ENCODE measurements at places on chromosomes 11 and 22.

GRCh38 chr22:20937794-20938671 is 20.8 kb downstream of the CRKL start:
- DNase-seq: no peak

DNA sequence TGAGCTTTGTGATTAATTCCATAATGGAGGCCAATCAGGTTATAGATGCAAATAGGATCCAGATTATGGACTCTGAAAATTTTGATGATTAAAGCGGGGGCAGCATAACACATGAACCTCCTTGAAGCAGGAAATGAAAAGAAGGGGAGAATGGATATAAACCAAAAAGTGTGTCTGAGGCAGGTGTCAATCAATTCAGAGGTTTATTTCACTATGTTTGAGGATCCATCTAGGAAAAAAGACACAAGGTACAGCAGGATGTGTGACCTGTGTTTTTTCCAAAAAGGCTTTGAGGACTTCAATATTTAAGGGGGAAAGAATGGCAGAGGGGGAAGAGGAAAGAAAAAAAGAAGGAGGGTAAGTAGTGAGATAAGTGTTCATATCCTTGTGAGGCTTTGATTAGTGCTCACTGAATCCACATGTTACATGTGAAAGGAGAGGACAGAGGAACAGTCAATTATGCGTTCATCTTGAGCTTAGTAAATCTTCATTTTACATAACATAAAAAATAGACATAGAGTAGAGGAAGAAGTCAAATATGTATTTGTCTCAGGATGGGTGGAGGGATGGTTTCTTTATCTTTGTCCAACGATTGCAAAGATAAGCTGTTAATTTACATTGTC is 34.1 kb downstream of the MS4A2 start:
- no peak for DNase-seq

DNA sequence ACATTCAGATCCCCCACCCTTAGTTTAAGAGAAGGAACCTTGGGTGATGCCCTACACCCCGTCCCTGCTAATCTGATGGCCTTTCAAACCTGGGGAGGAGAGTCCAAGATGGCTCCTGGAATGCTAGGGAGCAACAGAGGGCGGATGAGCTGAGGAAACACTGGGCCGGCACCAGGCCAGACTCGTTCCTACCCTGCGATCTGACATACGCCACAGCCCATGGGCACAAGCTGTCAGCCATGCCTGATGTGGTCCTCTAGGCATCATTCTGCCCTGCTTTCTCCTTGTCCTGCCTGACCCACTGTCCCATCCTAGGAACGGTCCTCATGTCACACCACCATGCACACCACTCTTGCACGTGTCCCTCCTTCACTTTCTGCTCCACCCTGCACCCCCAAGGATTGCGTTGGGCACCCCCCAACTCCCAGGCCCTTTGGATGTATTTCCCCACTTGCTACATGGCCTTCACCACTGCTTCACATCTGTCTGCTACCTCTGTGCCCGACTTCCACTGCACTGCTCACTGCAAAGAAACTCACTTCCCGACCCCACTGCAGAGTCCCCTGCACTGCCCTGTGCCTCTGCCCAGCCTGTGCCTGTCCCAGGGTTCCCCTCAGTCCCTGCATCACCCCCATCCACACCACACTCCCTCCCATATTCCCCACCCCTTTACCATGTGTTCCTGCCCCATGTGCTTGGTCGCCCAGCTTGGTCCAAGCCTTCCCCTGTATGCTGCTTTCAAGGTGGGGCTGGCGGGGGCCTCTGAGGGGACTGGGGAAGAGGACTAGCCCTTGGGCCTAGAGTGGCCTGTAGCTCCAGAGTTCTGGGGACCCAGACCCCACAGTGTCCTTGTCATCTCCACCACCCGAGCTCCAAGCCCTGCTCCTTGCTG is 29.2 kb downstream of the USP35 start:
- no peak for DNase-seq

- no peak for DNase-seq
These were observed 402.5 kb downstream of the TMEM135 start for GRCh38 chr11:87440076-87440770.

- DNase-seq: no peak
These were observed 353.7 kb downstream of the METTL15 start for GRCh38 chr11:28461846-28462245.

GRCh38 chr22:46564084-46564714 is 26.8 kb upstream of the CELSR1 start:
- no peak for DNase-seq

- DNase-seq: peak; percentile 86
These were observed 540 bp downstream of the MS4A14 start for GRCh38 chr11:60396799-60397198.

- DNase-seq: no peak
These were observed 5.4 kb downstream of the PDE2A start for GRCh38 chr11:72668629-72669347.

- no peak for DNase-seq
These were observed 130.8 kb downstream of the GRIK4 start for GRCh38 chr11:120642196-120642894.

DNA sequence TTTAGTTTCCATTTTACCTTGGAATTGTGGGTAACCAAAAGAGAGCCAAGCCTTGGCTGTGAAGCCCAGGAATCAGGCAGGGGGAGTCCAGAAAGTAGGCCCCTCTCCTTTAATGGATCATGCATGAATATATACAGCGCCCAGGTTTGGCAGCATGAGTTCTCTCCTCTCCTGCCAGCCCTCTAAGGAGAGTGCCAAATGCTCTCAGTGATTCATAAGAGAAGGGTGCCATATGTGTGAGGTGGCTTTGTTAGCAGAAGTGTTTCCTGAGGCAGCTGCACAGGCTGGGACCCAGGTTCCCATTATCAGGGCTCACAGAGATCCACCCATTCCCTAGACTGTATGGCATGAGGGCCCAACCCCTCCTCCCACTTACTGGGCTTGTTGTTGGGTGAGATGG is 52.3 kb upstream of the SCUBE2 start:
- no peak for DNase-seq

GRCh38 chr11:72712168-72712751 is 38.0 kb upstream of the PDE2A start:
- DNase-seq: peak; percentile 96

DNA sequence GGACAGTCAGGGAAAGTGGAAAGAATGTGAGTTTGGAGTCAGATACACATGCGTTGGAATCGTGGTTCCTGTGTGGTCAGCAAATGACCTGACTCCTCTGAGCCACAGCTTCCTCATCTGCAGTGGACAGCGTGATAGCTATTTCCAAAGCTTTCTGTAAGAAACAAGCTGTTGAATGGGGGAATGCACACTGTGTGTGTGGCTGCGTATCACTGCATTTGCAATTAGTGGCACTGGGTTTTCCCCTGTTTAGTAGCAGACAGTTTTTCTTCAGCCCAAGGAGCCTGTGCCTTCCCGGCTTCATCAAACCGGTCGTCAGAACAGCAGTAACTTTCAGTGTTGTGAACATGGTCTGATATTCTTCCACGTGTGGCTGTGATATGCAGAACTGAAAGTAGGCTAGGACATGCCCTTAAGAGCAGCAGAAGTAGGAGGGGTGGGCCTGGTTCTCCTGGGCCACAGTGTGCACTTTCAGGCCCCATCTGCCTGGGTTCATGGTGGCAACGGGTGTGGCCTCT is 121.5 kb downstream of the RRAS2 start:
- DNase-seq: peak; percentile 82

GRCh38 chr11:118052581-118053206 is 24.2 kb upstream of the TMPRSS4 start:
- DNase-seq: no peak

- no peak for DNase-seq
These were observed 21.5 kb upstream of the NRIP3 start for GRCh38 chr11:9025101-9025850.

DNA sequence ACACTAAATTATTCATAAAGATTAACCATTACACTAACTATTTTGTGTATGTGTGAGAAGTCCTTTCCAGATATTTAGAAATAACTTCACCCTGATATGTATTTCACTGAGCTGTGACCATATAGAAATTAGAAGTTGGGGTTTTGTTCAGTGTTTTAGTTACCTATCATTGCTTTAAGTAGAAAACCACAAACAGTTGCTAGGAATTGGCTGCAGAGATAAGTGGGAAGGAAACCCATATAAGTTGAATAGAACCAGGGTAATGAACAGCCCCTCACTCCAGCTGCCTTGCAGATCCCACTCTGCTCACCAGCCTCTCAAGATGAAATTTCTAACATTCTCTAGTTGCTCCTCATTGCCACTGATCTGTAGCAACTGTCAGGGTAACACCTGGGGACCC is 10.3 kb downstream of the SRSF8 start:
- no peak for DNase-seq

- peak; percentile 49 for DNase-seq
These were observed at the start of gene LMO2 for GRCh38 chr11:33891714-33892327. Gene LMO2, minus strand, starts transcription at chr11:33892076. Its CDS starts 22,360 bp downstream, at chr11:33869716.

DNA sequence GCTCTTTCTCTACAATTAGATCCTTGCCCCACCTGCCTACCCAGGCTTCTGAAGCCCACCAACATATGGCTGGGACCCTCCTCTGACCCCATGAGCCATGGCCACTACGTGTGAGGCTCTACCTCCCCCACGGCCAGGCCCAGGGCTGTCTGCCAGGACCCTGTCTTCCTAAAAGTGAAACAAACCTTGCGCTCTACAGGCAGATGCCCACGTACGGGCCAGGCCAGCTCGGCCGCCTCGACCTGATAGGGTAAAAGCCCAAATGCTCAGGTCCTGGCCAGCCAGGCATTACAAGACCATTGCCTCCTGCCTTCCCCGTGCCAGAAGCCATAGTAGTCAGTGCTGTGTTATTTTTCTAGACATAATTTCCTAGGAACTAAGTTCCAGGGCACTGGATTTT is 1496.4 kb downstream of the BRD1 start:
- no peak for DNase-seq

DNA sequence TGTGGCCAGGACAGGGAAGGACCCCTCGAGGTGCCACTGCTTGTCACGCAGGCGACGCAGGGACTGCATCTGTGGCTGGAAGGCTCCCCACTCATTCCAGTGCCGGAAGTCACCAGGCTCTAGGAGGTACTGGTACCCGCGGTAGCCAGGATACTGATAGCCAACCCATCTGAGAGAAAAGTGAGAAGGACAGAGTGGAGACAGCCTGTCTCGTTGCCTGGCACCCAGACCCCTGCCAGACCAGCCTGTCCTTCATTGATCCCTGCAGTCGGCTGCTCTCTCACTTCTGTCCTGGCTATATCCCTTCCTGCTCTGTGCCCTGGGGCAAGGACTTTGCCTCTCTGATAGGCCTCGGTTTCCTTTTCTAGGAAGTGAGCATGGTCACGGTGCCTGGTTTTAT is 9.6 kb upstream of the TPST2 start:
- no peak for DNase-seq

DNA sequence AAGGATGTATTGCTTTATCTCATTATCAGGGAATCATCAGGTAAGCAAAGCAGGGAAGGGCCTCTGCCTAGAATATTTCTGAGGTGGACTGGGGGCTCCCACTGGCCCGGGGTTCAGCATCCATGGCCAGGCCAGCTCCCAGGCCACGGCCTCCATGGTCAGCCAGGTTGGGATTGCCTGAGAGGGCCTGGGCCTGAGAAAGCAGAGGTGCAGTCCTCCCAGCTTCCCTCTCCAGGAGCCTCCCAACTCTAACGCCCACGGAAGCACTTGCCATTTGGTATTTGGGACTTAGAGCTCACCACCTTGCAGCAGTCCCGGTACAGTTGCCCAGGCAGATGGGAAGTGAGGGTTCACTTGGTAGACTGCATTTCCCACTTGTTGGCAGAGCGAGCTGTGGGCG is 12.7 kb downstream of the DGAT2 start:
- DNase-seq: no peak

GRCh38 chr22:49824185-49824925 is 3.3 kb downstream of the BRD1 start:
- no peak for DNase-seq

GRCh38 chr11:65069217-65069616 is 10.9 kb upstream of the NAALADL1 start:
- DNase-seq: no peak

DNA sequence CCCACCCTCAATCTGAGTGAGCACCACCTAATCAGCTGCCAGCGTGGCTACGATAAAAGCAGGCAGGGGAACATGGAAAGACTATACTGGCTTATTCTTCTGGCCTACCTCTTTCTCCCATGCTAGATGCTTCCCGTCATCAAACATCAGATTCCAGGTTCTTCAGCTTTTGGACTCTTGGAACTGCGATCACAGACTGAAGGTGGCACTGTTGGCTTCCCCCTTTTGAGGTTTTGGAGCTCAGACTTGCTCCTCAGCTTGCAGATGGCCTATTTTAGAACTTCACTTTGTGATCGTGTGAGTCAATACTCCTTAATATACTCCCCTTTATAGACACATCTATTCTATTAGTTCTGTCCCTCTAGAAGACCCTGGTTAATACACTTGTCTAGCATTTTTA is 543.7 kb upstream of the RAG2 start:
- no peak for DNase-seq

GRCh38 chr11:116126562-116126961 is 622.3 kb upstream of the CADM1 start:
- no peak for DNase-seq

DNA sequence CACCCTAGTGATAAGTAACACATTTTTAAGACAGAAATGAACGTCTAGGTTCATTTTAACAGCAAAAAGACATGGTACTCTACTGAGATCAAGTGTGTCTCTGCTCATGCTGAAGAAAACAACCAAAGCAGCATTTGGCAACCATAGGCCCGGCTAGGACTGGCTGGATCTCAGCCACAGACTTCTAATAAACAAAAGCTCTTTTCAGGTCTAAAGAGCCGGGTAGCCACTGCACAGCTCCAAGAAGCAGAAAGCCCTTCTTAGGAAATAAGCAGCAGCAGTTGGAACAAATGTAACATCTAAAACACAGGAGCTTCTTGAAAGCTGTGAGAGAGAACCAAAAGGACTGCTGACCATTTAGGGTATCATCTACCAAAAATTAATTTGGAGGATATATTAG is 37.6 kb downstream of the PITPNB start:
- no peak for DNase-seq

DNA sequence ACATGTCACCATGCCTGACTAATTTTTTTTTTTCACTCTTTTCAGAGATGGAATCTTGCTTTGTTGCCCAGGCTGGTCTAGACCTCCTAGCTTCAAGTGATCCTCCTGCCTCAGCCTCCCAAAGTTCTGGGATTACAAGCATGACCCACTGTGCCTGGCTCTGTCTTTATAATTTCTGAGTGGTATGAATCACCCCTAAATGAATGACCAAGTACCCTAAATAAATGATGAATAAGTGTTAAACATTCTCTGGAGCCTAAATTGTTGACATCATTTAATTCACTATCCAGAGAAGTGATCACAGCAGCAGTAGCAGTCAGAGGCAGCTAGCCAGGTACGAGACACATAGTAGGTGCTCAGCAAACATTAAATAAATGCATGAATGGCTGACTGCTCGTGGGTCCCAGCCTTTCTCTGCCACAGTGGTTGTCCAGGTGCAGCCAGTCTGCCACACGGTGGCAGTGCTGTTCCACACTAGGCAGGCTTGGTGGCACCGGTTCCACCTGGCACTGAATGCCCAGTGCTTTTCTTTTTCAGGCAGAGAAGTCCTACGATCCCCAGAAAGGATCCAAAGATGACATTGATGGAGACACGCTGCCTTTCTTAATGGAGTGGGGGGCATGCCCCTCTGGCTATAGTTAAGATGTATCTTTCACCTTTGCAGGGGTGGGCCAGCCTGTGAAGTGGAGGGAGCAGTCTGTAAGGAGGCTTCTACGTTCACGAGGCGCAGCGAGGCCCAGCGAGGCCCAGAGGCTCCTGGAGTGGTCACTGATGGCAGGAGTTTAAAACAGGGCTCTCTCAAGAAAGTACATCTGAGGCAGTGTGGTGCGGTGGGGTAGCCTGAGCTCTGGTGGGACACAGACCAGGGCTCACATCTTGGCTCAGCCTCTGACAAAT is 8.7 kb upstream of the TTC12 start:
- peak; percentile 66 for DNase-seq
